ENCODE measurements at places on chromosomes 12 and 14.

DNA sequence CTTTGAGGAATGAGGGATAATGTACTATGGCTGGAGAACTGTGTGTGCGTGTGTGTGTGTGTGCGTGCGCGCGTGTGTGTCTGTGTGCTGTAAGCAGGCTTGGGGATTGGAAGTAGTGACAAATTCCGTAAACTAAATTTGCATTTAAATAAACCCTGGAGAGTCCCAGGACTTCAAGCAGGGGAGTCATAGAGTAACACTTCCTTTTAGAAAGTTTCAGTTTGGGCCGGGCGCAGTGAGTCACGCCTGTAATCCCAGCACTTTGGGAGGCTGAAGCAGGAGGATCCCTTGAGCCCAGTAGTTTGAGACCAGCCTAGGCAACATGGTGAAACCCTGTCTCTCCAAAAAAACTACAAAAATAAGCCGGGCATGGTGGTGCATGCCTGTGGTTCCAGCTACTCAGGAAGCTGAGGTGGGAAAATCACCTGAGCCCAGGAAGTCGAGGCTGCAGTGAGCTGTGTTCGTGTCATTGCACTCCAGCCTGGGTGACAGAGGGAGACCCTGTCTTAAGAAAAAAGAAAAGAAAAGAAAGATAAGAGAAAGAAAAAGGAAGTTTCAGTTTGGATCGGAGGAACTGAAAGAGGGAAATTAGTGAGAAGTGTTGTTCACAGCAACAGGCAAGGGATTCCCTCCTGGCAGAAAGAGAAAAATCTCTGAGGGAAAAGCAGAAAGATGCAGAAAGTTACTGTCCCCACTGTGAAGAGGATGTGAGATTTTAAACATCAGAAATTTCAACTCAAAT is 222.7 kb upstream of the SOX5 start:
- H3K27me3 ChIP-seq: no peaks in the 10 kb centered on the region
- H3K4me3 ChIP-seq: no peak overlapping the region
- H3K4me1 ChIP-seq: no peaks in the 10 kb centered on the region
- no peaks in the 10 kb centered on the region for H3K36me3 ChIP-seq
- no peak for ATAC-seq

- no peak overlapping the region for H3K27ac ChIP-seq
- no peaks in the 10 kb centered on the region for H3K27me3 ChIP-seq
- H3K4me1 ChIP-seq: no peaks in the 10 kb centered on the region
- no peak for ATAC-seq
- H3K36me3 ChIP-seq: no peaks in the 10 kb centered on the region
Observed at GRCh38 chr12:119236372-119236771, 57.6 kb downstream of the HSPB8 start.

GRCh38 chr12:48946205-48946604 is 11.1 kb downstream of the ARF3 start:
- H3K27me3 ChIP-seq: no peaks in the 10 kb centered on the region
- H3K36me3 ChIP-seq: no peaks in the 10 kb centered on the region
- no peak overlapping the region for H3K27ac ChIP-seq
- no peak for ATAC-seq

GRCh38 chr12:123972457-123973401 is at the start of the genes CCDC92 and ZNF664:
TSS of gene CCDC92 (minus strand) at chr12:123972831. CDS start at chr12:123944305, 28,526 bp downstream.
TSS of gene ZNF664 (plus strand) at chr12:123973215. CDS start at chr12:124012145, 38,930 bp downstream.
- H3K4me3 ChIP-seq: peak within 1 kb of the TSS; percentile 97
- H3K36me3 ChIP-seq: no peaks in the 10 kb centered on the region
- H3K4me1 ChIP-seq: peaks cover 62% of the 10 kb centered on the region

DNA sequence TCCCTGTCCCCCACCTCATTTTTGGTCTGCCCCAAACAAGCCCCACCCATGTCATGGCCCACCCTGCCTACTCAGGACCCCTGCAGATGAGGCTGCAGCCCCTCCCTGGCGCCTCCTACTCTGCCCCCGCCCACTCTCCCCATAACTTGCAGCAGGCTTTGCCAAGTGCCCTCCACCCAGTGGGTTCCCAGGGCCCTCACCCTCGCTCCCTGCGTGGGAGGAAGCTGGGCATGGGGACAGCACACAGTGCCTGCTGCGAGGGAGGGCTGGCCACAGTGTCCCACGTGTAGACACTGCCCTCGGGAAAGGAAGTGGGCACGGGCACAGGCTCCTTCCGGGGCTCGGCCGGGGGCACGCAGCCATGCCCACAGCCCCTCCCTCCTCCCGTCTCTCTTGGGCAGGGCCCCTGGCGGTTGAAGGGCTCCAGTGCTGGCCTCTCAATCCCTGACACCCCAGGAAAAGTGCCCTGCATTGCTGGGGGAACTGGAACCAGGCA is 9.4 kb downstream of the AKT1 start:
- no peak overlapping the region for H3K4me3 ChIP-seq
- H3K27me3 ChIP-seq: no peaks in the 10 kb centered on the region
- no peak overlapping the region for H3K27ac ChIP-seq
- H3K36me3 ChIP-seq: peaks cover 63% of the 10 kb centered on the region
- peak; percentile 46 for ATAC-seq

DNA sequence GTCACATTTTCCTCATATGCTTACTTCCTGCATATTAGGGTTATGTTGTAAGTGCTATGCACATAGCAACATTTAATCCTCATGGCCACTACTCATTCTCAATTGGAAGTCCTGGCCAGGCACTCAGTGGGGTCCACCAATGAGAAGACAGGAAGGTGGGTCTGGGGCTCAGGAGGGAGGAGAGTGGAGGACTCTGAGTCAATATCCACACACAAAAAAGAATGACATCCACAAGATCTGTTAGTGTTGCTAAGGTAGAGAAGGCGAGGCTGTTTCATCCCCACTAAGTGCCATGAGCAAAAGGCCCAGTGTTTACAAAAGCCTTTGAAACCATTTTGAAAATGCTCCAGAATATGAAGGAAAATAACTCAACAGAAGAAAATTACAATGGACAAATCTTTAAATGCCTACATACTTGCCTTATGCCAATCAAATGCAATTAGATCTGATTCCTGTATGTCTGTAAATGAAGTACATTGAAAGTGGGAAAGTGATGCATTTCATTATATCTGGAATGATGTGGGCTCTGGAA is 53.9 kb downstream of the EID3 start:
- no peaks in the 10 kb centered on the region for H3K36me3 ChIP-seq
- H3K27me3 ChIP-seq: no peaks in the 10 kb centered on the region
- no peak overlapping the region for H3K27ac ChIP-seq
- no peak overlapping the region for H3K4me3 ChIP-seq

DNA sequence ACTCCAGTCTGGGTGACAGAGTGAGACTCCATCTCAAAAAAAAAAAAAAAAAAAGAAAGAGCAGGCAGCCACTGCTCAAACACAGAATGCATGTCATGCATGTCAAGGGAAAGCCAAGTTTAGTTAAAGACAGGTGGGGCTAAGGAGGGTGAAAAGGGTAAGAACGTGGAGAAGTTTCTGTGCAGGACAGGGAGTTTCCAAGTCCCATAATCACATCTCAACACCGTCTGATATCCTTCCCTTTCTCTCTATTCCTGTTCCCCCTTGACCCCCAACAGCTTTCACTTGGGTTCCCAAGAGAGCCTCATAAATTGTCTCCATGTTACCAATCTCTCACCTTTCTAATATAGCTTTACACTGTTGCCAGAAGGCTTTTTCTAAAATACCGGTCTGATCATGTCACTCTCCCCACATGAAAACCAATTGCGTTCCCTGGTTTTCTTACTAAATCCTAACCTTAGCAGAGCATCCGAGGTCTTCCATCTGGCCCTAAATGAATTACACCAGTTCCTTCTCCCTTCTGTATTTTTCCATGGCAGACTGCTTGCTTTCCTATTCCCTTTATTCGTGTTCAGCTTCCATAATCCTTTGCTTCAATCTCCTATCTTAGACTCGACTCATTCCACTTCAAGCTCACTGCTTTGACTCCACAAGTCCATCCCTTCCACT is 37.0 kb downstream of the LIMA1 start:
- ATAC-seq: no peak
- H3K27ac ChIP-seq: peak overlapping the region; percentile 58
- peaks cover 21% of the 10 kb centered on the region for H3K4me1 ChIP-seq
- peaks cover 15% of the 10 kb centered on the region for H3K36me3 ChIP-seq
- H3K27me3 ChIP-seq: no peaks in the 10 kb centered on the region

Measured in gastroesophageal sphincter (tissue), 4 donors.